ENCODE measurements at places on chromosomes 5 and 9. TPM values are rescaled to one million over a fixed set of nuclear protein-coding genes. Genes with fewer than 3 reads are reported as not detected.

DNA sequence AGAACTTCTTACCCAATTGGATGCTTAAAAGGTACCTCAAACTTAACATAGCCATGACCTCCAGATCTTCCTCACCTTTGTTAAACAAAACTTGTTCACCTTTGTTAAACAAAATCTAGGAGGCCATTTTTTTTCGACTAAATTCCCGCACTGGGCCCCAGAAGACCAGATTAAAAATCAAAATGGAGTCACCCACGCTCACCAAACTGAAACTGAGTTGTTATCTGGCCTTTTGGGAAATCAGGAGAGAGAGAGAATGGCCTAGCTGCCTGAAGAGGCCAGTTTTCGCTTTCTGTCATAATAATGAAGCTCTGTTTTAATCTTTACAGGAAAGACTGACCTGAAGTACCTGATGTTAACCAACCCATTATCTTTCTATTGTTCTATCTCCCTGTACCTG, 69.4 kb downstream of the FYB1 start:
- DNase-seq = no peak

- DNase-seq = no peak
These were observed 191.0 kb downstream of the ADAMTS6 start for GRCh38 chr5:65290677-65291076.

- no peak for DNase-seq
These were observed 92.1 kb downstream of the PDZD2 start for GRCh38 chr5:31731016-31731415.

DNA sequence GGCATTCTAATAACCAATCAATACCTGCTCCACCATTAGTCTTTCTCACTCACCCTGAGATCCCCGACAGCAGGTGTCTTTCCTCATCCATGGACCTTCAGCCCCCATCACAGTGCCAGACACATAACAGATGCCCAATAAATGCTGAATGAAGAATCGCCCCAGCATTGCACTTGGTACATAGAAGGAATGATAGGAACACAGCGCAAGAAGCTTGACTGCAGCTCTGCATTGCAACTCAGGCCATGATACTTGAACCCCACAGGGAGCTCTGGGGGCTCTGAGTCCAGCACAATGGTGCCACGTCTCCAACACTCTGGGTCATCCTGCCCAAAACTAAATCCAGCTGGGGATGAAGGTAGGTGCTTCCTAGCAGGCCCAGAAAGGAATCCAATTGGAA, 355.0 kb upstream of the SLC30A5 start:
- DNase-seq = no peak

DNA sequence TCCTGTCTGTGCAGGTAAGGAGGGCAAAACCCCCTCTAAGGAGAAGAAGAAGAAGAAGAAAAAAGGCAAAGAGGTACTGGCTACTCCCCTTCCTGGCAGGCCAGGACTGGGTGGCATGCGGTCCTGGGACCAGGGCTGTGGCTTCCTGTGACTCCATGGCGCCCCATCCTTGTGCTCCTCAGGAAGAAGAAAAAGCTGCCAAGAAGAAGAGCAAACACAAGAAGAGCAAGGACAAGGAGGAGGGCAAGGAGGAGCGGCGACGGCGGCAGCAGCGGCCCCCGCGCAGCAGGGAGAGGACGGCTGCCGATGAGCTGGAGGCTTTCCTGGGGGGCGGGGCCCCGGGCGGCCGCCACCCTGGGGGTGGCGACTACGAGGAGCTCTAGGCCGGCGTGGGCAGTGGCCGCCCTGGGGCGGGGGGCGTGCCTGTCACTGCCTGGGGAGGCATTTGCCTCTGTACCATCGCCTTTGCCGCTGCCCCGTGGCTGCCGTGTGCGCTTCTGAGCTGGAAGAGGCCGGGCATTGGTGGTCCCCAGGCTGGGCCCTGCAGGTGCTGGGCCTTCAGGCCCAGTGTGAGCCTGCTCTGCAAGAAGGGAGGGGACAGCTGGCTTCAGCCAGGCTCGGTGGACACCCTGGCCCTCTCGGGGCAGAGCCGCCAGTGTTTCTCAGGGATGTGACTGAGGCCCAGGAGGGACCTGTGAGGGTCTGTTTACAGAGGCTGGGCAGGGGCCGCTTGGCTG, 2.0 kb upstream of the AJM1 start:
- no peak for DNase-seq

GRCh38 chr5:67648201-67648671, 451.6 kb upstream of the CD180 start:
- DNase-seq = no peak

DNA sequence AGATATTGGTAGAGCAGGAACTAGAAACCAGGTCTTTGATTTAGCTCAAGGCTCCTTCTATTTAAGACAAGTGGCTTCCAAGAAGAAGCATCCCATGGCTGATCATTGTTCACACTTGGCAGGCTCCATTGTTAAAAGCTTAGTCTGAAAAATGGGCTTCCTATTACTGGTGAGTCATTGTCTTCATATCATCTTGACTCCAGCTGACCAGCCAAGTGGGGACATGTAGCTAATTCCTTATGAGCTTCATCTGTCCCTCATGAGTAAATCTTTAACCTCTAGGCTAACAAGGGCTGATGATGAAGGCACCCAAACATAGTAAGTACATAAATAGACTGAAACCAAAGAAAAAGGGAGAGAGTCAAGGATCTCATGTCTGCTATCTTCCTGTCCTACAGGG, 530.3 kb upstream of the KLF4 start:
- no peak for DNase-seq

PCDHA1 gene
- not detected for total RNA-seq

SPARC gene
- total RNA-seq = 0.27 TPM

MSH3 gene
- total RNA-seq = 25.4 TPM

ABO gene
- 0.27 TPM for total RNA-seq

KIAA1958 gene
- 6.8 TPM for total RNA-seq

Measured in activated CD4-positive, alpha-beta T cell treated with anti-CD3 and anti-CD28 coated beads, Interleukin-2, amount 10 ng/mL, durations not matched to agents 7 days and 5 days (primary cell).